ENCODE measurements at places on chromosomes 5 and 9.
A peak's percentile ranks its signal among the peaks of the same experiment; 100 is the strongest.

- DNase-seq: no peak
These were observed 73.0 kb downstream of the ENC1 start for GRCh38 chr5:74567411-74567995.

GRCh38 chr9:17757816-17758215 is 178.9 kb downstream of the SH3GL2 start:
- no peak for DNase-seq

DNA sequence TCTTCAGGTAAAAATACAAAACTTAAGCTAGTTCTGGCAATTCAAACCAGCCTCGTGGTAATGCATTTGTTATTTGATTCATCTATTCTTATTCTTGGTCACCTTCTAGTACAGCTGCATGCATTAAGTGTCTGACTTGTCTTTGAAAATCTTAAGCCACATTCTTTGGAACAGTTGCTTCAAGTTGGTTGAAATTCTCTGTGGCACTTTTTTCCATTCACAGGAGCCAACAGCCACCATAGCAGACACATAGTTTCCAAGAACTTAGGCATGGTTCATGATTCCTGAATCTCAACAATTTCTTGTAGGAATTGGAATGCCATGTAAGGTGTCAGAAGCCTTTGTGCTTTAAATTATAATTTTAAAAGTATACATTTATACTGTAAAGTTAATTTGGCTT is 47.4 kb upstream of the MEF2C start:
- DNase-seq: no peak

GRCh38 chr5:67842806-67843205 is 372.8 kb upstream of the PIK3R1 start:
- DNase-seq: peak; percentile 11

GRCh38 chr5:104048231-104048630 is 485.6 kb upstream of the NUDT12 start:
- no peak for DNase-seq

- DNase-seq: peak; percentile 70
These were observed 84.6 kb downstream of the DAB2IP start for GRCh38 chr9:121735793-121736770.

DNA sequence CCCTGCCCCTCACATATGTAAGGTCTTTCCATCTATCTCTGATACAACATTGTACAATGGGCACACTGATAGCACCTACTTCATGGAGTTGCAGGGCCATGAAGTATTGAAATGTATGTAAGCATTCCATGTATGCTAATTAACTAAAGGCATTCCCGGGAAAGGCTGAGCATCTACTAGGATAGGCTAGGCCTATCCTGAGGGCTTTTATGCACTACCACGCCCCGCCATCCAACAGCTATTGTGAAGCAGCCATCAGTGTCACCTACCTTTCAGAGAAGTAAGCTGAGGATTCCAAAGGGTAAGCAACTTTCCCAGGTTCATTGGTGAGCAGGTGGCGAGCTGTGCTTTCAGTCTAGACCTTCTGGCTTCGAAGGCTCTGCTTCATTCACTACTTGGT is 47.6 kb downstream of the NSG2 start:
- no peak for DNase-seq

- DNase-seq: peak; percentile 21
These were observed 46.3 kb downstream of the AOPEP start for GRCh38 chr9:94772639-94773303.

DNA sequence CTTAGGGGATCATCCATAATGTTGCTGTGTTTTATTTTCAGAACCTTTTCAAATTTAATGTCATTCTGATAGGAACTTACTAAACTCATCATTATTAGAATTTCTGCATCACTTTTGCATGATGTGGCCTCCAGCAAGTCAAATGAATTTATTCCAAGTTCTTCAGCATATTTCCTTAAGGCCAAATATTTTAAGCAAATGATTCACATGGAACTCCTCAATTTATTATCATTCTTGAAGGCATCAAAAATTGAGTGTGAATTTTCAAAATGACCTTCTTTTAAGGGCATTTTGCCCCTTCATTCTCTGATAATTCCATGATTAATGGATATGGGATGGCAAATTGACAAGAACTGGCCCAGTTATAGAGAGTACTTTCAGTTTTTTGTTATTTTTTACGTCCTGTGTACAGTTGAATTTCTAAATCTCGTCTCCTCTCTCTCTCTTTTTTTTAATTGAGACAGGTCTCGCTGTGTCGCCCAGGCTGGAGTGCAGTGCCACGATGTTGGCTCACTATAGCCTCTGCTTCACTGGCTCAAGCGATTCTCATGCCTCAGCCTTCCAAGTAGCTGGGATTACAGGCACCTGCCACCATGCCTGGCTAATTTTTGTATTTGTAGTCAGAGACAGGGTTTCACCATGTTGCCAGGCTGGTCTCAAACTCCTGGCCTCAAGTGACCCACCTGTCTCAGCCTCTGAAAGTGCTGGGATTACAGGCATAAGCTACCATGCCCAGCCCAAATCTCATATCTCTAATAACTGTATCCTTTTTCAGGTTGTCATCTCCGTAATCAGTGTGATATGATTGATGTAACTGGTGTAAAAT is 29.1 kb downstream of the GPR21 start:
- DNase-seq: peak; percentile 80

- no peak for DNase-seq
These were observed 103.0 kb downstream of the SPATA31D1 start for GRCh38 chr9:82091610-82092009.

DNA sequence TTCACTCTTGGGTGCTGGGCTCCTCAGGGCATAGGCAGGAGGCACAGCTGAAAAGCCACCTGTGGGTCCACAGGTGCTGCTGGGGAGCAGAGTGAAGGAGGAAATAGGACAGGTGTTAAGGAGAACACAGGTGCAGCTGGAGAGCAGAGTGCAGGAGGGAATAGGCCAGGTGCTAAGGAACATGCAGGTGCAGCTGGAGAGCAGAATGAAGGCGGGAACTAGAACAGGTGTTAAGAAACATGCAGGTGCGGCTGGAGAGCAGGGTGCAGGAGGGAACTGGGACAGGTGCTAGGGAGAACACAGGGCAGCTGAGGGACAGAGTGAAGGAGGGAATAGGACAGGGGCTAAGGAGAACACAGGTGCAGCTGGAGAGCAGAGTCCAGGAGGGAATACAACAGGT is 43.8 kb upstream of the PLEKHG4B start:
- DNase-seq: no peak

- peak; percentile 93 for DNase-seq
These were observed 294.5 kb upstream of the TAS2R1 start for GRCh38 chr5:9924614-9925013.

DNA sequence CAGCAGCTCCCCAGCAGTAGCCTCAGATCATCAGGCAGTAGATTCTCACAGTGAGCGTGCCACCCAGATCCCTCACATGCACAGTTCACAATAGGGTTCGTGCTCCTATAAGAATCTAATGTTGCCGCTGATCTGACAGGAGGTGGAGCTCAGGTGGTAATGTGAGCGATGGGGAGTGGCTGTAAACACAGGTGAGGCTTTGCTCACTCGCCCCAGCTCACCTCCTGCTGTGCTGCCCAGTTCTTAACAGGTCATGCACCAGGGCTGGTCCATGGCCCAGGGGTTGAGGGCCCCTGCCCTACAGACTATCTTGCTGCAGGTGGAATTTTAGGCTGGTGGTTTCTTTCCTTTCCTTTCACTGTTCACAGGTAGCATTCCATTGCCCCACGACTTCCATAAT is 100.2 kb downstream of the MRPL36 start:
- no peak for DNase-seq

DNA sequence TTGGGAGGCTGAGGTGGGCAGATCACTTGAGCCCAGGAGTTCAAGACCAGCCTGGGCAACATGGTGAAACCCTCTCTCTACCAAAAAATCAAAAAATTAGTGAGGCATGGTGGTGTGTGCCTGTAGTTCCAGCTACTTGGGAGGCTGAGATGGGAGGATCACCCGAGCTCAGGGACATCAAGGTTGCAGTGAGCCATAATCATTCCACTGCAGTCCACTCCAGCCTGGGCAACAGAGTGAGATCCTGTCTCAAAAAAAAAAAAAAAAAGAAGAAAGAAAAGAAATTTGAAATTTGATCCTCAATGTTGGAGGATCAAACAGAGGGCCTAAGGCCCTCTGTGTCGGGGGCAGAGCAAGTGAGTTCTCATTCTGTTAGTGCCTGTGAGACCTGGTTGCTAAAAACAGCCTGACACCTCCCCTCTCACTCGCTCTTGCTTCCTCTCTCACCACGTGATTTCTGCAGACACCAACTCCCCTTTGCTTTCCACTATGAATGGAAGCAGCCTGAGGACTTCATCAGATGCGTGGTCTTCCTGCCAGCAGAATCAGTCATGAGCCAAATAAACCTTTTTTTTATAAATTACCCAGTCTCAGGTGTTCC is 8.4 kb upstream of the GOLPH3 start:
- DNase-seq: no peak

DNA sequence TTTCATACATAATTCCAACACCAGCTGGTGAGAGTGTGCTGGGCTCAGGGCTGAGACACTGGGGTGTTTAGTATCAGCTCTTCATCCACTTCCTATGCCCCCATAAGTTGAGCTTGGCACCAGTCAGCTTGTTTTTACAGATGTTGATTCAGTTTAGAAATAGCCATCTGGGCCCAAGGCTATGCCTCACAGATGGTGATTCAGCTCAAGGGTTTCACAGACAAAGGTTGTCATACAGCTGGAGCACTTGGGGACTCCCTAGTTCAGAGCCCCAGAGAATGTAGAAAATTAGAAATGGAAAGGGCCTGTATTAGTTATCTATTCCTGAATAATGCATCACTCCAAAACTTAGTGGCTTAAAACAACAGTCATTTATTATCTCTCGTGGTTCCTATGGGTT is 10.3 kb upstream of the CRHBP start:
- peak; percentile 91 for DNase-seq

- DNase-seq: no peak
These were observed 4.5 kb downstream of the UBE2D2 start for GRCh38 chr5:139565411-139566305.

DNA sequence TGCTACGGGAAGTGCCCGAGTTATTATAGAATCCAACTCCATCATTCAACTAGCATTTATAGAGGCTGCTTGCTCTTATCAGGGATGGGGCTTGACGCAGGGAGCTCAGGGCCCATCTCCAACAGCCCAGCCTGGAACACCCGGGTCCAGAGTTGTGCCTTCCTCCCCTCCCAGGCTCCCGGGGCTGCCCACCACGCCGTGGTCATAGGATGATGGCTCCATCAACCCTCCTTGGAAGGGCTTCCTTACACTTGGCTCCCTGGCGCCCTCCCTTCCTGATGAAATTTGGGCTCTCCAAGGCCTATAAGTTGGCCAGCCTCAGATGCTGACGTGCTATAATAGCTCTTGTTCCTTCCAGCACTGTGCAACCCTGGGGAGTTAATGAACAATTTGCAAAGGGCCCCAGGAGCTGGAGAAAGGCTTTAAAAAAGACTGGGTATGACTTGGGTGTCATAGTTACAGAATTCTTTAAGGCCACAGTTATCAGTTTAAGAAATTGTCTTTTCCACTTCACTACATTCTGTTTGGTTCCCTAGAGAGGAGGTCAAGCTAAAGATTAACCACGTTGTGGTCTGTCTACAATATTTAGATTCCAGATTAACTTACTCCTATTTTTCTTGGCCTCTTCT is 42.5 kb upstream of the GADD45G start:
- peak; percentile 72 for DNase-seq

GRCh38 chr9:114287001-114287762 is 35.7 kb upstream of the ORM1 start:
- peak; percentile 27 for DNase-seq

DNA sequence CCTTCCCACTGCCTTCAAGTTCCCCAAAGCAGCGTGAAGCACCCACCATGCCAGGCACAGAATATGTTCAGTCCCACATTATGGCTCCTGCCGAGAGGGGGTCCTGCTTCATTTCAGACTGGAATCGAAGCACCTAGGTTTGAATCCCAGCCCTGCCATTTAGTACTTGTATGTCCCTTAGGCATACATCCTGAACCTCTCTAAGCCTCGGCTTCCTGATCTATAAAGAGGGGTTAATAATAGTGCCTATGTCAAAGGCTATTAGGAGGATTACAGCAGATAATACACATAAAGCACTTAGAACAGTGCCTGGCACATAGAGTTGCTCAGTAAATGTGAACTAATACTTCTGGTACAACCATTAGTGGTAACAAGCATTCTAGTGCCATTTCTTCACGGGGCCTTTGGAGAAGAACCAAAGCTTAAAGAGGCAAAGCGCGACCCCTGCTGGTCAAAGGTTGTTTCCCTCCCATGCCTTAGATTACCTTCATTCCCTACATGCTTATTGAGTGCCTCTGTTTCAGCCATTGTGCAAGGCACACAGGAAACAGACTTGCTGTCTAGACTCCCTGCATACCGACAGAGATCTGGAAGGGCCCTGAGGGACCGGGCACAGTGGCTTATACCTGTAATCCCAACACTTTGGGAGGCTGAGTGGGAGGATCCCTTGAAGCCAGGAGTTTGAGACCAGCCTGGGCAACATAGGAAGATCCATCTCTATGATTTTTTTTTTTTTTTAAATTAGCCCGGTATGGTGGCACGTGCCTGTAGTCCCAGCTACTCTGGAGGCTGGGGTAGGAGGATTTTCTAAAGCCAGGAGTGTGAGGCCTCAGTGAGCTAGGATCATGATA is 98.3 kb downstream of the PPARGC1B start:
- peak; percentile 89 for DNase-seq

DNA sequence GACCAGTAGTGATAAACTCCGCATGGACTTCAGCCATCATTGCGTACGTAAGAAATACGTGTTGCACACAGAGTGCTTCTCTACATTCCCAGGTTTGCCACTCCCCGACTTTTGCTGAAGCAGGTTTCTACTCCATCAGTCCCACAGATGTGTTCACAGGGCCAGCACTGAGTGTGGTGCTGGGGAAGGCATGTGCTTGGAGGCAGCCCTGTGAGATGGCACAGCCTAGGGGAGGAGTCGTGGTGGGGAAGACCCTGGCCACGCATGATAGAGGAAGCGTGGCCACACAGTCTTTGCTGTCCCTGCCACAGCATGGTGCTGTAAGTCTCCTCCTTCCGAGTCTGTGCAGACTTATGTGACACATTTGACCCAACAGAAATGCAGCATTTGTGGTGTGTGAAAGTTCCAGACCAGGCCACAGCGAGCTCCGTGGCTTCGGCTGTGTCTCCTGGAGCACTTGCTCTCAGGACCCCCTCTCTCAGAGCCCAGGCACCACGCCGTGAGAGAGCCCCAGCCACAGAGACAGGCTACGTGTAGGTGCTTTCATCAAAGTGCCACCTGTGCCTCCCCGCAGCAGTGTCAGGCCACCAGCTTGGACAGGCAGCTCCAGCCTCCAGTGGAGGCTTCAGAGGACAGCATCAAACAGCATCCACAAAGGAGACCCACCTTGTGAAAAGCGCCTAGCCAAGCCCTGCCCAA is 197.8 kb downstream of the AUH start:
- DNase-seq: no peak

- DNase-seq: no peak
These were observed 41.9 kb downstream of the ADCY2 start for GRCh38 chr5:7437836-7438235.

GRCh38 chr5:127969002-127969401 is 114.6 kb upstream of the SLC12A2 start:
- DNase-seq: no peak

- DNase-seq: no peak
These were observed 72.1 kb upstream of the ZNF618 start for GRCh38 chr9:113803811-113804589.

DNA sequence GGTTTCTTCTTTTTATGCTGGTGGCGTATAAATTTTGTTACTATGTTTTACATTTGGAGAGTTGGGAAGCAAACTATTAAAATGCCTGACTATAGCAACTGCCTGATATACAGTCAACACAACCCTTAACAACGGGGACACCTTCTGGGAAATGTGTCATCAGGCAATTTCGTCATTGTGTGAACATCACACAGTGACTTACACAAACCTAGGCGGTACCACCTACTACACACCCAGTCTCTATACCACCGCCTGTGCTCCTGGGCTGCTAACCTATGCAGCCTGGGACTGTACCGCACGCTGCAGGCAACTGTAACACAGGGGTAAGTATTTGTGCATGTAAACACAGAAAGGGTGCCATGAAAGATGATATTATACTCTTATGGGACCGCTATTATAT is 1.3 kb upstream of the CDHR2 start:
- DNase-seq: no peak

Data from fibroblast of skin of scalp (primary cell).